ENCODE measurements at places on chromosomes 11 and 22.

DNA sequence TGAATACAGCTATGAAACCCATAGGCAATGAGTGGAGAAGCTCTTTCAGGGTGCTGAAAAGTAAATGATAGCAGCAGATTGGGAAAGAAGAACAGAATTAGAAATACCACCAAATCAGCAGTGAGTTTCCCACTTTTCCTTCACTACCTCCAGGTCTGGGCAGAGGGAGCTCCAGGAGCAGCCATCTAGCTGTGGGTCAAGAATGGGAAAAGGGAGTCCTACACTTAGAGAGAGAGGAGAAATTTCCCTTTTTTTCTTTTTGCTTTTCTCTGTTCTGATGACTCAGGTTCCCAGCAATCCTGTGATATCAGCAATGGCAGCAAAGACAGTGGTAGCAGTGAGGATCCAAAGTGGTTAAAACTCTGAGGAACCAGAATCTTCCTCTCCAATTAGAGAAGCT is 263.9 kb downstream of the NXPE2 start:
- DNase-seq = no peak

GRCh38 chr11:128928400-128928799 is 14.3 kb downstream of the TP53AIP1 start:
- no peak for DNase-seq

GRCh38 chr11:118045191-118045590 is 31.7 kb upstream of the TMPRSS4 start:
- no peak for DNase-seq

DNA sequence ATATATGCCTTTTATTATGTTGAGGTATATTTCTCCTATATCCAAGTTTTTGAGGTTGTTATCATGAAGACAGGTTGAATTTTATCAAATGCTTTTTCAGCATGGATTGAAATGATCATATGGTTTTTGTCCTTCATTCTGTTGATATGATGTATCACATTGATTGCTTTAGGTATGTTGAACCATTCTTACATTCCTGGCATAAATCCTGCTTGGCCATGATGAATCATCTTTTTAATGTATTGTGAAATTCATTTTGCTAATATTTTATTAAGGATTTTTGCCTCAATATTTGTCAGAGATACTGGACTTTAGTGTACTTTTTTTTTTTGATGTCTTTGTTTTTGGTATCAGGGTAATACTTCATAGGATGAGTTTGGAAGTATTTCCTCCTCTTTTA is 283.8 kb upstream of the C11orf87 start:
- no peak for DNase-seq

- no peak for DNase-seq
These were observed 2.7 kb downstream of the SIK3 start for GRCh38 chr11:117095284-117096161.

DNA sequence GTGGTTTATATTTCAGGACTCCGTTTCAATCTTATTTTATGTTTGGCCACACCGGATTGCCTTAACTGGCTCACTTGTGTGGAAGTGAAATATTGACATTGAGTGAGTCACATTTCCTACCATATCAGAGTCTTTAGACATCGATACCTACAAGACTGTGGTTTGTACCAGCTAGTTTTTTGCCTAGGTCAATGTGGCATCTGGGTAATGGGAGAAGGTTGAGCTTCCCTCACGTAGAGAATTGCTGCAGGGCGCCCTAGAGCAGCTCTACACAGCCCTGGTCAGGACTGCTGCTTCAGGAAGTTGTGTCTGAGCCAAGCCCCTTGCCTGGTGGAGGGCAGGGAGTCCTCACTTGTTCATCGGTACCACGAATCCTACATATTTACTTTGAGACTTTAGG is 1.6 kb downstream of the GRAMD1B start:
- no peak for DNase-seq

DNA sequence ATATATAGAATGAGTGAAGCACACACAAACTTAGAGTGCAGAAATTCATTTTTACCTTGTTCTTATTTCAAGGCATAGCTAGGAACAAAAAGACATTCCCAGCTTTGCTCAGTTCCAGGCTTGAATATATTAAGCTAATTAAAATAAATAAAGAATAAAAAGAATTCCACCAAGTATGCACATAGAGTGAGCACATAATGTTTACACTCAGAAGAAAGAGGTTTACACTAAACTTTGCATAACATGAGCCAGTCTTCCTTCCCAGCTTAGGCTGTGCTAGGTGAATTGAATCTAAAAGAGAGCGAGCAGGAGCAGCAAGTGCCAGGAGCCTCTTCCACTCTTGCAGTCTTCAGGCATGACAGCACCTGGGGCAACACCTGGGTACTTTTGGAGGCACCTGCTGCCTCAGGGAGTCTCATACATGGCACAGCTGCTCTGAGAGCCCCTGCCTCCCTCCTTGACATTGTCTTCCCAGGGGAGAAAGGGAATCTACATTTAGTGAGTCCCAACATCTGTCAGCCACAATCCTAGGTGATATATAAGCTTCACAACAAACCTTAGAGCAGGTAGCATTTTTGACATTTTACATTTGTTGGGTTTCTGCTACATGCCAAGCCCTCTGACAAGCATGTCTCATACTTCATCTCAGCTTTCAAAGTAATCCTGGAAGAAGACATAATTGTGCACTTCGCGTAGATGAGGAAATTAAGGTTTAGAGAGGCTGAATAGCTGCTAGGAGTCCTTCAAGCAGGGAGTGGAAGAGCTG is 732.7 kb upstream of the TENM4 start:
- no peak for DNase-seq
